ENCODE measurements at places on chromosomes 6 and 20.

- DNase-seq: no peak
Observed at GRCh38 chr6:114090626-114091025, 119.7 kb upstream of the HDAC2 start.

GRCh38 chr20:17961587-17961940 is 7.0 kb downstream of the SNX5 start:
- DNase-seq: no peak

- no peak for DNase-seq
Observed at GRCh38 chr6:53529324-53530036, 15.4 kb downstream of the GCLC start.

GRCh38 chr6:113923526-113923925 is 47.4 kb downstream of the HDAC2 start:
- DNase-seq: no peak

DNA sequence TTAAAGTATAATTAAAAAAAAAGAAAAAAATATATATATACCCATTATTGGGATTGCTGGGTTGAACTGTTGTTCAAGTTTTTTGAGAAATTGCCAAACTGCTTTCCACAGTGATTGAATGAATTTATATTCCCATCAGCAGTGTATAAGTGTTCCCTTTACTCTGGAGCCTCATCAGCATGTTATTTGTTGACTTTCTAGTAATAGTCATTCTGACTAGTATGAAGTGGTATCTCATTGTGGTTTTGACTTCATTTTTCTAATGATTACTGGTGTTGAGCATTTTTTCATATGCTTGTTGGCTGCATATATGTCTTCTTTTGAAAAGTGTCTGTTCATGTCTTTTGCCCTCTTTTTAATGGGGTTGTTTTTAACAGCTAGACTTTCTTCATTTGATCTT is 1260.8 kb upstream of the GJE1 start:
- no peak for DNase-seq

- peak; percentile 32 for DNase-seq
Observed at GRCh38 chr6:139381216-139381865, 6.9 kb upstream of the CITED2 start.

DNA sequence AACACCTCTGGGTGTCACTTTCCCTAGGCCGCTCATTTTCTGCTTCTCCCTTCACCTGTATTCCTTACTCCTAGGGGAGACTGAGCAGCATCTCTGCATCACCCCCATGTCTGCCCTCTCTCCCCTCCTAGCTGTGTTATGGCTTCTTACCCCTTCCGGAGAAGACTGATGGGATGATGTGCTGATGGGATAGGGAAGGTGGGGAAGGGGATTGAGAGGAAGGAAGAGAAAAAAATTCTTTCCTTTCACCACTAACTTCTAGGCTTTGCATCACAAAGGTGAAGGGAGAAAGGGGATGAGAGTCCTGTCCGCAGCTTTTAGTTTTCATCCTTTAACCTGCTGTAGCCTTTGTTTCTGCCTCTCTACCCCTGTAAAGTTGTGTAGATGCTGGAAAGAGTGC is 26.7 kb downstream of the AKAP7 start:
- no peak for DNase-seq

- no peak for DNase-seq
Observed at GRCh38 chr6:40393641-40394040, 193.5 kb downstream of the LRFN2 start.
